ENCODE measurements at places on chromosomes 7 and 10.
A peak's percentile ranks its signal among the peaks of the same experiment; 100 is the strongest.

GRCh38 chr10:5887641-5888040 lies 2.1 kb downstream of the ANKRD16 start:
- DNase-seq, result no peak

- no peak for DNase-seq
Measured at GRCh38 chr10:121131014-121131413, 279.9 kb downstream of the WDR11 start.

GRCh38 chr7:82393840-82394220 lies 49.7 kb downstream of the CACNA2D1 start:
- no peak for DNase-seq

- no peak for DNase-seq
Measured at GRCh38 chr10:3398825-3399646, 226.5 kb upstream of the PITRM1 start.

DNA sequence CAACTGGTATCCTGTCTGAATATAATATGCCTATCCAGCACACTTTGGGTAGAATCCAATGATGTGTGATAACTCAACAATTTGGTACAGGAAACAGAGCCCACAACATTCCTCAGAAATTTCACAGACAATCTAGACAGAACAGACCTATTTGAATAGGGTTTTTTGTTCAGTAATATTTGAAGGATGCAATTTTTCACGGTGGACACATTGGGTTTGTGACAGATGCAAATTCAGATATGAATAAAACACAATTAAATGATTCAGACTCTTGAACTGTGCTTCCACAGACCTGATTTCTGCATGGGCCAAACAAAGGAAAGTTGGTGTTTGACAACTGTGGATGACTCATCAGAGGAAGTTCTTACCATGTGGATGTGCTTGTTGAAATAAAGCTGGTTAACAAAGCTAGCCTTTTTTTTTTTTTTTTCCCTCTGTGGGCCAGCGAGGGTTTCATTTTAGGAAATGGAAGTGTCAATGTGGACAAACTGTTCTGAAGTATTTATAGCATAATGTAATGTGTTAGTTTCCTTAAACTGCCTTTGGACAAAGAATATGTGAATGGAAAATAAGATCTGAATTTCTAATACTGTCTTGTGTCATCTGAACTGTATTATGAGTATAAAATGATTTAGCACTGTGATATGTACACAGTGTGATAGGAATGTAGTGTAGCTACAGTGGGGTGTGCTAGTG lies 43.2 kb upstream of the FAM133B start:
- DNase-seq, result peak; percentile 53

- no peak for DNase-seq
Measured at GRCh38 chr10:51620131-51620530, 79.3 kb downstream of the CSTF2T start.

- DNase-seq, result no peak
Measured at GRCh38 chr10:44416936-44417335, 32.0 kb upstream of the CXCL12 start.
